ENCODE measurements at places on chromosomes 7 and 10.

- DNase-seq = no peak
Measured at GRCh38 chr7:134764365-134764764, 15.1 kb upstream of the CALD1 start.

DNA sequence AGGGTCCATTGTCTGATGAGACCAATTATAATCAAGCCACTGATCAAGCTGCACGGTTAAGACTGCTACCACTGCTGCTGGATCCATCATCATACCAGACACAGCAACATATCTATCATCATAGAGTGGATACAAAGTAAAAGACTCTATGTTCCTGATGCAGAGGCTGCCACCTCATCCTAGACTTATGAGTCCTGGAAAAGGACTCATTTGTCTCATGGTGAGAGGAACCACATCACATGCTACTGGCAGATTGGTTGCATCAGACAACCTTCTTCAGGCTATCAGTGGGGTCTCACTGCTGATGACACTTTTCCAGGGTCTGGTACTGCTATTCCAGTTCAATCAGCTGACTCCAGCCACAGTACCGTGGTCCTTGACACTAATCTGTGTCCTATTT, 79.0 kb downstream of the ABI1 start:
- no peak for DNase-seq

GRCh38 chr7:32330602-32331001, 159.6 kb downstream of the LSM5 start:
- DNase-seq = no peak

- DNase-seq = no peak
Measured at GRCh38 chr7:129591868-129592267, 19.7 kb upstream of the NRF1 start.

DNA sequence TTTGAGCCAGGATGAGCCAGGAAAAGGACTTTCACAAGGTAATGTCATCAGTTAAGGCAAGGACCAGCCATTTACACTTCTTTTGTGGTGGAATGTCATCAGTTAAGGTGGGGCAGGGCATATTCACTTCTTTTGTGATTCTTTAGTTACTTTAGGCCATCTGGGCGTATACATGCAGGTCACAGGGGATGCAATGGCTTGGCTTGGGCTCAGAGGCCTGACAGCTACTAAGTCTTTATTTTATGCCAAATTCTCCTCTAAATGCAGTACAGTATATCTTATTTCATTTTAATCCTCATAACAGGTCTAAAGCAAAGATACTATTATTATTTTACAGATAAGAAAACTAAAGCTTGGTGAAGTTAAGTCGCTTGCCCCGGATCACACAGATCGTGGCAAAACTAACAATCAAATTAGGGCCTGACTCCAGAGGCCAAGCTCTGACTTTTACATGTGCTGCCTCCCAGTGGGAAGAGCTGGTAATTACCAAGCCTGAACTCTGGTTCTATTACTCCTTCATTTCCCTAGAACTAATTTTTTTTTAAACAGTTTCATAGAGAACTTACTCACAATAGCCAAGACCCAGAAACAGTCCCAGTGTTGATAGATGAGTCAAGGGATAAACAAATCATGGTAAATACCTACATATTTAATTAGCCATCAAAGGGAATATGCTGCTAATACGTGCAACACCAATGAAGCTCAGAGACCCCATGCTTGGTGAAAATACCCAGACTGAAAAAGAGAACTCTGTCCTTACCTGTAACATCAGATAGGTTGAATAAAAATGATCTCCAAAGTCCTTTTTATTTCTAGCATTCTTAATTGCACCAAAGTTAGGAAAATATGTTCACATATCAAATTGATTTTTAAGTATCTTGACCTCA, 35.4 kb downstream of the C7orf25 start:
- no peak for DNase-seq
